ENCODE measurements at places on chromosomes 3 and 15. TPM values are rescaled to one million over a fixed set of nuclear protein-coding genes. Genes with fewer than 3 reads are reported as not detected.

- DNase-seq = no peak
Measured at GRCh38 chr15:60634815-60635214, 155.9 kb upstream of the ICE2 start.

- DNase-seq = no peak
Measured at GRCh38 chr3:183185696-183186095, 23.2 kb upstream of the LAMP3 start.

DNA sequence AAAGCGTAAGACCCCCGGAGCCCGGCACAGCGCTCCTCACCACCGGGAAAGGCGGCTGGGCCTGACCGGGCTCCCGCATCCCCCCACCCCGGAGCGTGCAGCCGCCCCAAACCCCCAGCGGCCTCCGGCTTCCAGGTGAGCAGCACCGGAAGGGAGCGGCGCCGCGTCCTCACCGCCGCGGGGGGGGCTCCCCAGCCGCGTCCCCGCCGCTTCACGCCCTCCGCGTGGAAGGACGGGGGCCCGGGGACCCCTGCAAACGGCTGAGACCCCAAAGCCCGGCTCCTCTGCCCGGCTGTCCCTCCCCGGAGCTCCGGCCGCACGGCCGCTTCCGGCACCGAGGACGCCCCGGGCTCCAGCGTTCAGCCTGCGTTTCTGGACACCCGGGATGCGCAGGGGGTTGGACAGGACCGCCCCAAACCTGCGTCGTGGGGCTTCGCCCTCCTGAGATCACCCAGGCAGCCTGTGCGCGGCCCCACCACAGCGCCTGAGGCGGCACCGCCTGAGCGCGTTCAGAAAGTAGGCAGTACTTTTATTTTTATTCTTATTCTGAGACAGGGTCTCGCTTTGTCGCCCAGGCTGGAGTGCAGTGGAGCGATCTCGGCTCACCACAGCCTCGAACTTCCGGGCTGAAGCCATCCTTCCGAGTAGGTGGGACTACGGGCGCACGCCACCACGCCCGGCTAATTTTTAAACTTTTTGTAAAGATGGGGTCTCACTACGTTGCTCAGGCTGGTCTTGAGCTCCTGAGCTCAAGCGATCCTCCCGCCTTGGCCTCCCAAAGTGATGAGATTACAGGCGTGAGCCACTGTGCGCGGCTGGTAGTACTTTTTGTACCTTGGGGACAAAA lies 51.6 kb upstream of the BLM start:
- peak; percentile 73 for DNase-seq

DNA sequence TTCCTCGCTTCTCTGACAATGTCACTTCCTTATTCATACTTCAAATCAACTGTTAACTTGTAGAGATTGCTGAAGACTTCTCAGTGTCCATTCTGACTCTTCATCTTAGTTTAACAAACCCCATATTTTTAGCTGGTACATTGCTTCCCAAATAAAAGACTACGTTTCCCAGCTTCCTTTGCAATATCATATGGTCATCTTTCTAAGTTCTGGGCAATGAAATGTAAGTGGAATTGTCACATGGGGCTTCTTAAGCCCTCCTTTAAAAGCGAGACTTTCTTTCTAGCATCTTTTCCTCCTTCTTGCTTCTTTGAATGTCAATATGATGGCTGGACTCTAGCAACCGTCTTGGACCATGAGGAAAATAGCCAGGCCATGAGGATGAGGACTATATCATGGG lies 239.0 kb downstream of the ZNF621 start:
- DNase-seq = no peak

DNA sequence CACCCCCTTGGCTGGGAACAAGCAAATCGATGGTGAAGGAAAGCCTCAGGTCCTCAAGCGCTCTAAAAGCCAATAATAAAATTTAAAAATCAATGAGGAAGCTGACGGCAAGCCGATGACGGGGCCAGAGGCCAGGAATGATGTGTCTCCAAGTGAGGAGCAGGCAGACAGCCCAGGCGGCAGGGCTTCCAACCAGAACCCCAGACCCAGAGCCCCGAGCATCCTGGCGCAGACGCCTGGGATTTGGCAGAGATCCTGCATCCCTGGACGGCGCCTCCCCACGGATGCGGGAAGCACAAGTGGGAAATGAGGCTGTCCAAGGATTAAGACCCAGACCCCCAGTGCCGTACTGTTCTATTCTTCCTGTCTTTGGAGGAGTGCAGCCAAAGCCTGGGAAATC lies 123.0 kb upstream of the PROK2 start:
- DNase-seq = peak; percentile 76

DNA sequence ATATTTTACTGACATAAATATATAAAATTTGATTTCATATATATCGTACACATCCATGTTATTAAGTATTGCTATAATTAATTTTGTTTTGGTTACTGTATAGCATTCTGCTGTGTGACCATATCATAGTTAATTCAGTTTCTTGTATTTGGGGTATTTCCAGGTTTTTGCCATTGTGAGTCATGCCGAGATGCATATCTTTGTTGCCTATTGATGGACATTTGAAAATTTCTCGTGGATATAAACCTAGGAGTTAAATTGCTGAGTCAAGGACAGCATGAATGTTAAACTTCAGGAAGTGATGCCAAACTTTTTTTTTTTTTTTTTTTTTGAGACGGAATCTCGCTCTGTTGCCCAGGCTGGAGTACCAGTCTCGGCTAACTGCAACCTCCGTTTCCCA lies 33.7 kb upstream of the GPR171 start:
- DNase-seq = no peak

DNA sequence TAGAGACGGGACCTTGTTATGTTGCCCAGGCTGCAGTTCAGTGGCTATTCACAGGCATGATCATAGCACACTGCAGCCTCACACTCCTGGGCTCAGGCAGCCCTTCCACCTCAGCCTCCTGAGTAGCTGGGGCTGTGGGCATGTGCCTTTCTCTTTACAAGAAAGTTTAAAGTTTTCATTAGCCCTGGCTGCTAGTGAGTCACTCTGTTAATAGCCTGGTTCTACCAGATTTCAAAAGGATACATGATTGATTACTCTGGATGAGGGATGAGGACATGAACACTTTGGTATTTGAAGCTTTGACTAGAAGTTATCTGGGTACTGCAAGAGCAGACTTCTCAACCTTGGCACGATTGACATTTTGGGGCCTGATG lies 95.1 kb downstream of the DHX36 start:
- DNase-seq = no peak

GRCh38 chr3:71602256-71602655 lies 18.7 kb upstream of the FOXP1 start:
- DNase-seq = no peak

- no peak for DNase-seq
Measured at GRCh38 chr3:115401298-115401697, 222.0 kb upstream of the GAP43 start.

- DNase-seq = no peak
Measured at GRCh38 chr3:152969557-152970300, 134.8 kb downstream of the P2RY1 start.

GRCh38 chr3:110180733-110181132 lies 843.4 kb upstream of the DPPA4 start:
- DNase-seq = no peak

GRCh38 chr3:194485468-194485880 lies 1.3 kb downstream of the ATP13A3 start:
- DNase-seq = no peak

DNA sequence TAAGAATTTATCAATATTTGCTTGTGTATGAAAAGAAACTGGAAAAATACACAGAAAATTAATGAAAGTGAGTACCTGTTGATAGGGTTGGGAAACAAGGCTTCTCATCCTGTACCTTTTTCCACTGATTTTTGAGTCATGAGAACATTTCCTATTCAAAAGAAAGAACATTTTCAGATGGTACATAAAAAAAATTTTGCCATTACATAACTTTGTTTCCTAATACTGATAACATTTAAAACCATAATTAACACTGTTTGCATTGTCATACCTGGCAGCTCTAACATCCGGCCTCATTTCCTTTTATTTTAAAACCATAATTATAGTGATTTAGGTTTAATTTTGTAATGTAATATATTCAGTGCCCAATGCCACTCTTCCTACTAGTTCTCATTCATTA lies 11.7 kb downstream of the NKTR start:
- DNase-seq = no peak

- DNase-seq = peak; percentile 78
Measured at GRCh38 chr15:82952158-82953081, at the start of gene HOMER2. Gene HOMER2 (minus strand): TSS chr15:82952720. CDS start chr15:82952535, 185 bp downstream.

GRCh38 chr3:114902691-114903101 lies 244.4 kb downstream of the ZBTB20 start:
- DNase-seq = no peak

DNA sequence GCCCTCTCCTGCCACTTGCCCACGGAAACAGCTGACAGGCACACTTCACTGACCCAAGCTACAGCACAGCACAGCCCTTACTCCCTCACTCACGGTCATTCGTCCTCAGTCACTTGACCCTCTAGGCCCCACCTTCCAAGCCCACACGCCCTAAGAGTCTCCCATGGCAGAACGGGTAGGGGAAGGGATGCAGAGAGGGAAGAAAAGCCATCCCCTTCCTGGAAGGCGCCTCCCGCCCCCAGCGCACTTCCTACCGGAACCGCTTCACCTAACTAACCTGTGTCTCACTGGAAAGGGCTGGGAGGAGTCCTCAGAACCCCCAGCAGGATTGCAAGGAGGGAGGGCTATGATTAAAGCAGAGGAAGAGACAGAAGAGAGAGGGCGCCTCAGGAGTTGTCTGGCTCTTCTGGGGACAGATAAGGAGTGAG lies 22.9 kb downstream of the EPHB3 start:
- DNase-seq = no peak

DNA sequence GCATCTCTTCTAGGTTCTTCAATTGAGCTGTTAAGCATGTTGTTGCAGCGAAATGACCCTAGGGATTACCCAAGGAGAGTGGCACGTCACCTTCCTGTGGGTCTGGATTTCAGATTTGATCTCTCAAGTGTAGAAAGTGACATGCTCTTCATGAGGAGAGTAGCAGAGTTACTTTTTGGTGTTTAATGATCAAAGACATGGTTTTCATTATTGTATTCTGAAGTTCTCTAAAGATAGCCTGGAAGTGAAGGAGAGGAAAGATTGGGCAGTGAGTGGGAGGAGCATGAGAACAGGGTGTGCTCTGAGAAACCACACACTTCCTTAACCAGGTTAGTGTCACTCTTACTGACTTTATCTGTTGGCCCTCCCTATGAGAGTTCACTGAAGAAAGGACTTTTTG lies 153.6 kb downstream of the AKAP13 start:
- DNase-seq = no peak

DNA sequence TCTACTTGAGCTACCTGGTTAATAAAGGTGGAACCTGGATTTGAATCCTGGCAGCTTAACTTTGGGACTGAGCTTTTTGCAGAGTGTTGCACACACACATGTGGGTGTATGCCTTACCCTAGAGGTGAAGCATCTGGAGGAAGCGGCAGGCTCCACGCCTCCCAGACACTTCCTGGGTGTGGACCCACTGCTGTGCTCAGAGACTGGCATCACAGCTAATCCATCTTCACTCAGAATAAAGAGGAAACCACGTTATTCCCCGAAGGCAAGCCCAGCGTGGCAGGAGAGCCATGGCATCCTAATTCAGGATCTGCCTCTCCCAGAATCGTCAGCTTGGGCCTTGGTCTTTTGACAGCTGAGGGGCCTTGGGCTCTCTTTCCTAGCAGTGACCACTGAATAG lies 25.5 kb downstream of the CCDC13 start:
- no peak for DNase-seq

- no peak for DNase-seq
Measured at GRCh38 chr3:111695636-111696117, 100.5 kb upstream of the ZBED2 start.

GRCh38 chr3:4988983-4989834 lies 10.0 kb downstream of the BHLHE40 start:
- peak; percentile 79 for DNase-seq

DNA sequence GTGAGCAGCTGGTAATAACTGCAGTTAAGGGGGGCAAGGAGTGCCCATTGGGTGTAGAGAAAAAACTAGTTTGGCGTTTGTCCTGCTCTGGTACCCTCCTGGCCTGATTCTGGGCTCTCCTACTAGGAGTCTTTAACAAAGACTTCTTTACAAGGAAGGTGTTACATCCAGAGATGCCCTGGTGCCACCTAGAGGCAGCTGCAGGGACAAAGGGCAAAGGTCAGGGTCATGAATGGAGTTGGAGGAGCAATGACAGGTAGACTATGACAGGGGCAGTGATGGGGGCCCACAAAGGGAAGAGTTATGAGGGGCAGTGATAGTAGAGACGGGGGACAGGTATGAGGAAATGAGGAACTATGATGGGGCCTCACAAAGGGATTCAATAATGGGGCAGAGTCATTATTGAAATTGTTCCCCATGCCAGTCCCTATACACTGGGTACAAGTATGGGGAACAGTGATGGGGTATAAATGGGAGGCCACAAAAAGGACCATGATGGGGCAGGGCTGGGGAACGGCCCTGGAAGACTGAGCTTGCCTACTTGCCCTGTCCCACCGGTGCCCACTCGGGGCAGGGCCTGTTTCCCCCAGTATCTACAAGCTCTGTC lies 7.9 kb downstream of the CCDC71 start:
- peak; percentile 59 for DNase-seq

DNA sequence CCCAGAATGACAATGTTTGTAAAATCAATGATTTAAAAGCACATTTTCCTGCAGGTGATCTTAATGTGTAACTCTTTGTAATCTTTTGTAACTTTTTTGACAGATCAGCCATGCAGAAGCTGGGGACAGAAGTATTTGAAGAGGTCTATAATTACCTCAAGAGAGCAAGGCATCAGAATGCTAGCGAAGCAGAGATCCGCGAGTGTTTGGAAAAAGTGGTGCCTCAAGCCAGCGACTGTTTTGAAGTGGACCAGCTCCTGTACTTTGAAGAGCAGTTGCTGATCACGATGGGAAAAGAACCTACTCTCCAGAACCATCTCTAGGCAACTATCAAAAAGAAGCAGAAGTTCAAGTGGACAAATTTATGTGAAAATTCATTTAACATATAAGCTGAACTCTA lies 32.1 kb upstream of the NUDT16 start:
- DNase-seq = no peak

GRCh38 chr3:42477696-42478095 lies 24.7 kb upstream of the VIPR1 start:
- DNase-seq = no peak

The GOLGA8T gene
- 1.8 TPM for total RNA-seq

The NUP210 gene
- total RNA-seq = 5.5 TPM

The THRB gene
- total RNA-seq = 25.0 TPM

The HDDC3 gene
- 16.6 TPM for total RNA-seq

The CYP8B1 gene
- total RNA-seq = 0.14 TPM

The TMEM42 gene
- 12.7 TPM for total RNA-seq

The MNS1 gene
- total RNA-seq = 2.0 TPM

The CPNE9 gene
- total RNA-seq = 0.31 TPM

The LEKR1 gene
- total RNA-seq = 2.0 TPM
